ENCODE measurements at places on chromosomes 5 and 9. TPM values are rescaled to one million over a fixed set of nuclear protein-coding genes. Genes with fewer than 3 reads are reported as not detected.

SMIM33 gene
- total RNA-seq, result 0.50 TPM

C5orf22 gene
- 25.2 TPM for total RNA-seq

KIF4B gene
- total RNA-seq, result 0.05 TPM

PCDHGA6 gene
- 0.05 TPM for total RNA-seq

FOXD4 gene
- 0.19 TPM for total RNA-seq

DNA sequence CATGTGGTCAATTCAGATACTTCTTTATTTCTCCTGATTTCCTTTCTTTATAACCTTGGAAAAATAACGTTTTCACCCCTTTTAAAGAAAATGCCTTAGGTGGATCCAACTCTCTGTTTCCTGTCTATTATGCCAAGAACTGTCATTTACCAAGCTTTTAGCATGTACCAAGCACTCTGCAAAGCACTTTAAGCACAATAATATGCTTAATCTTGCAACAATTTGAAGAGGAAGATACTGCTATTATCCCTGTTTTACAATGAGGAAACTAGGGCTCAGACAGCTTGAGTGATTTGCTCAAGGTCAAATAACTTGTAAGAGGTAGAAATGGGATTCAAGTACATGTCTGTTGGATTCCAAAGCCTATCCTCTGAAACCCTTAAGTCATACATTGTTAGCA, 224.8 kb upstream of the IL12B start:
- H3K27me3 ChIP-seq, result peaks cover 7% of the 10 kb centered on the region
- no peaks in the 10 kb centered on the region for H3K4me1 ChIP-seq
- H3K36me3 ChIP-seq, result no peaks in the 10 kb centered on the region
- no peak overlapping the region for H3K4me3 ChIP-seq
- DNase-seq, result no peak

DNA sequence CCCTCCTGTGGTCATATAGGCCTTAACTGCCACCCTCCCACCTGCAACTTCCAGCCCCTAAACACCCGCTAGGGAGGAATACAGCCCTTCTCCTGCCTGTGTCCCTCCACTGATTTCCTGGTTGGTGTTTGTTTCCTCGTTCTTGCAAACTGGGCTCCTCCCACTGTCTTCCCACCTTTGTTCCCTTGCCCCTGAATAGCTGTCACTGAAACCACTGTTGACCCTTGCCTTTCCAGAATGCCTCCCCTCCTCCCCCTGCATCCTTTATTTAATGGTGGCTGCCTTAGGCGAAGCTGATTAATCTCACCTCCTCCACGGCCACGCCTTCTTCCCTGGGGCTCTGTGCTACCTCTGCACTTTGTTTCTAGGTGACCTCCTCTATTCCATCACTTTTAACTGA, 626.7 kb downstream of the BNC2 start:
- H3K36me3 ChIP-seq, result no peaks in the 10 kb centered on the region
- no peak for DNase-seq
- H3K27ac ChIP-seq, result no peak overlapping the region
- H3K27me3 ChIP-seq, result no peaks in the 10 kb centered on the region
- H3K4me3 ChIP-seq, result no peak overlapping the region
- H3K4me1 ChIP-seq, result no peaks in the 10 kb centered on the region

DNA sequence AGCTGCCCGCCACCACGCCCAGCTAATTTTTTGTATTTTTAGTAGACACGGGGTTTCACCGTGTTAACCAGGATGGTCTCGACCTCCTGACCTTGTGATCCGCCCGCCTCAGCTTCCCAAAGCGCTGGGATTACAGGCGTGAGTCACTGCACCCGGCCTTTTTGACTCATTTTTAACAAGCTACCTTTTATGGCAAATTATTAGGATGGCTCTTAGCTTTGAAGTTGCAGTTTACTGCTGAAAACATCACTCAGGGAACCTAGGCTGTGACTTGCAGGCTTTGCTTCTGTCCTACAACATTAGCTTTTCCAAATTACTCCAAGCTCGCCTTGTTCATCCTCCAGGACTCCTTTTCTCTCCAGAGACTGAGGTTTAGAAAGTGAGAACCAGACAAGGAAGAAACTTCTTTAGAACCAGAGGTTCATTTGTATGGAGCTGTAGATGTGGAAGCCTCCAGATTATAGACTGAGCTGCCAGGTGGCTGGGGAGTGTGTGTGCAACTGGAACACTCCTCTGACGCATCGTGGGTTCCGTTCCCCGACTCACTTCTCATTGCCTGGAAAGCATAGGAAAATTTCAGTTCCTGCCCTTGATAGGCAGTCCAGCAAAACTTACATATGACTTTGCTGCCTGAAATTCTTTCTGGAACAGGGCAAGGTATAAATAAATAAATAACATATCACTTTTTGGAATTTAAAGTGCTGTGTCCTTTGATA, 23.8 kb upstream of the SPTAN1 start:
- H3K27ac ChIP-seq, result no peak overlapping the region
- H3K27me3 ChIP-seq, result no peaks in the 10 kb centered on the region
- no peak for DNase-seq
- H3K4me3 ChIP-seq, result no peak overlapping the region
- peaks cover 49% of the 10 kb centered on the region for H3K36me3 ChIP-seq
- no peaks in the 10 kb centered on the region for H3K4me1 ChIP-seq

DNA sequence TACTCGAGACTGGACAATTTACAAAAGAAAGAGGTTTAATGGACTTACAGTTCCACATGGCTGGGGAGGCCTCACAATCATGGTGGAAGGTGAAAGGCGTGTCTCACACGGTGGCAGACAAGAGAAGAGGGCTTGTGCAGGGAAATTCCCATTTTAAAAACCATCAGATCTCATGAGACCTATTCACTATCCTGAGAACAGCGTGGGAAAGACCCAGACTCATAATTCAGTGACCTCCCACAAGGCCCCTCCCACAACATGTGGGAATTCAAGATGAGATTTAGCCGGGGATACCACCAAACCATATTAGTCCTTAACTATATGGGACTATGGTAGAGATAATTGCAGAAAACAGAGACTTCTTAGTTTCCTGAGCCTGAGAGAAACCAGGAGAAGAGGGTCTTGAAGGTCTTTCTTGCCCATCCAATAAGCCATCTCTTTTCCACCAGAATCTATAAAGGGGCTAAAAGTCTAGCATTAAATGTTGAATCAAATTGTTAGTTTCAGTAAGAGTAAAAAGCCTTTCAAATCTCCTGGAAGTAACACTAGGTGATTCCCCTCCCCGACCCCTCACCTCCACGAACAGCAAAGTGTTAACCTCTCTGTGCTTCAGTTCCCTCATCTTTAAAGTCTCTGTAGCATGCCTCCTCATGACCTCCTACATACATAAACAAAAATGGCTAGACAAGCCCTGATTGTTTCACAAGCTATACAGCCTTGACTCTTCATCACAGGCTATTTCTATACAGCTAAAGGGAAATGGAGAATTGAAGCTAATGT, 259.1 kb downstream of the TMEM167A start:
- peaks cover 5% of the 10 kb centered on the region for H3K27me3 ChIP-seq
- H3K4me3 ChIP-seq, result no peak overlapping the region
- H3K36me3 ChIP-seq, result no peaks in the 10 kb centered on the region
- H3K27ac ChIP-seq, result no peak overlapping the region
- H3K4me1 ChIP-seq, result peaks cover 21% of the 10 kb centered on the region
- peak; percentile 20 for DNase-seq

GRCh38 chr5:74059706-74060105, 433.7 kb downstream of the ARHGEF28 start:
- no peak overlapping the region for H3K27ac ChIP-seq
- no peaks in the 10 kb centered on the region for H3K36me3 ChIP-seq
- peaks cover 4% of the 10 kb centered on the region for H3K27me3 ChIP-seq
- DNase-seq, result no peak
- no peaks in the 10 kb centered on the region for H3K4me1 ChIP-seq

GRCh38 chr5:133119233-133119711, 67.5 kb downstream of the HSPA4 start:
- DNase-seq, result no peak
- no peaks in the 10 kb centered on the region for H3K4me1 ChIP-seq
- H3K36me3 ChIP-seq, result no peaks in the 10 kb centered on the region
- H3K27me3 ChIP-seq, result no peaks in the 10 kb centered on the region
- H3K27ac ChIP-seq, result no peak overlapping the region

GRCh38 chr9:69186841-69187611, 12.9 kb downstream of the TJP2 start:
- no peak overlapping the region for H3K4me3 ChIP-seq
- no peaks in the 10 kb centered on the region for H3K36me3 ChIP-seq
- no peak for DNase-seq
- peaks cover 21% of the 10 kb centered on the region for H3K4me1 ChIP-seq
- H3K27me3 ChIP-seq, result no peaks in the 10 kb centered on the region

DNA sequence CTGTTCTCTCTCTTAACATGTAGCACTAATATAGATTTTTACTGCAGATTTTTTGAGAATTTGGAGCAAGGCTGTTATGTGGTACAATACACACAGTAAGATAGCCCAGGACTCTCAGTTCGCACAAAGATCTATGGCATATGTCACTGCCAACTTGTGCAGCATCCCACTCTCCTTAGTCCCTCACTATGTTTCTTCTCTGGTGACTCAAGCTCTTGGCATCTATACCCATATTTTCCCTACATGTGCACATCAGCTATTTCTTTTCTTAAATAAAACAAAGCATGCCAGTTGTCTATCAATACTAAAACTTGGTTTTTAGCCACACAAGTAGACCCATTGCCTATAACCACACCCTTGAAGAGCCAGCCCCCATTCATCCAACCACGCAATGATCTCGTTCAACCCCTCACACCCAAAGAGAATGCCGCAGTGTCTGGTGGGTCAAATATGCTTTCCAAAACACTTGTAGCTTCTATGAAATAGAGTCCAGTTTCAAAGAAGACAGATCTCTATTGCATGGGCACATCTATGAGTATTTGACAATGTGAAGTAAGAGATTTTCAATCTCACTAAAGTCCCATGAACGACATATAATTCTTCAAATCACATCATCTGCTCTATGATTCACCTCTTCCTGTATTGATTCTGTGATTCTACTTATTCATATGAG, 18.2 kb upstream of the IL7R start:
- DNase-seq, result peak; percentile 69
- H3K27me3 ChIP-seq, result no peaks in the 10 kb centered on the region
- peak overlapping the region; percentile 99 for H3K27ac ChIP-seq

- H3K27ac ChIP-seq, result no peak overlapping the region
- no peaks in the 10 kb centered on the region for H3K4me1 ChIP-seq
- H3K4me3 ChIP-seq, result no peak overlapping the region
- DNase-seq, result no peak
Observed at GRCh38 chr9:73655831-73656230, 504.2 kb downstream of the ANXA1 start.

DNA sequence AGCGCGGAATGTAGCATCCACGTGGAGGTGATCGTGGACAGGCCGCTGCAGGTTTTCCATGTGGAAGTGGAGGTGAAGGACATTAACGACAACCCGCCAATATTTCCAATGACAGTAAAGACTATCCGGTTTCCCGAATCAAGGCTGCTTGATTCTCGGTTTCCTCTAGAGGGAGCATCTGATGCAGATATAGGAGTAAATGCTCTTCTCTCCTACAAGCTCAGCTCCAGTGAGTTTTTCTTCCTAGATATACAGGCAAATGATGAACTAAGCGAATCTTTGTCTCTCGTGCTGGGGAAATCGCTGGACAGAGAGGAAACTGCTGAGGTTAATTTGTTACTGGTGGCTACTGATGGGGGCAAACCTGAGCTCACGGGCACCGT, 598 bp downstream of the PCDHA2 start:
- H3K4me1 ChIP-seq, result no peaks in the 10 kb centered on the region
- DNase-seq, result no peak
- no peak overlapping the region for H3K4me3 ChIP-seq
- H3K36me3 ChIP-seq, result peaks cover 20% of the 10 kb centered on the region

DNA sequence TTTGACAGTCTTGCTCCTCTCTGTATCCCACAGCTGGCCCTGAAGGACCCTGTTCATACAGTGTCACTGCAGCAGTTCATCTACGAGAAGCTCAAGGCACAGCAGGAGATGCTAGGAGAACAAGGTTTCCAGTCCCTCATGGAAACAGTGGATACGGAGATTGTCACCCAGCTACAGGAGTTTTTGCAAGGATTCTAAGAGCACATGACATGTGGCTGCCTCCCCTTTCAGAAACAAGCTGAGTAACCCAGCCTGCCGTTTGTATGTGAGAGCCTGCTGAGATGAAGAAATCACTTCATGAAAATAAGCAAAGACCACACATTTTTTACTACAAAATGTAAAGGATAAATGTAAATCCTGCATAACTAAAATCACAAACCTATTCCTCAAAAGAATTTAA, 48.5 kb downstream of the LRRC70 start:
- H3K4me3 ChIP-seq, result no peak overlapping the region
- H3K27ac ChIP-seq, result no peak overlapping the region
- peaks cover 15% of the 10 kb centered on the region for H3K36me3 ChIP-seq
- no peaks in the 10 kb centered on the region for H3K27me3 ChIP-seq

DNA sequence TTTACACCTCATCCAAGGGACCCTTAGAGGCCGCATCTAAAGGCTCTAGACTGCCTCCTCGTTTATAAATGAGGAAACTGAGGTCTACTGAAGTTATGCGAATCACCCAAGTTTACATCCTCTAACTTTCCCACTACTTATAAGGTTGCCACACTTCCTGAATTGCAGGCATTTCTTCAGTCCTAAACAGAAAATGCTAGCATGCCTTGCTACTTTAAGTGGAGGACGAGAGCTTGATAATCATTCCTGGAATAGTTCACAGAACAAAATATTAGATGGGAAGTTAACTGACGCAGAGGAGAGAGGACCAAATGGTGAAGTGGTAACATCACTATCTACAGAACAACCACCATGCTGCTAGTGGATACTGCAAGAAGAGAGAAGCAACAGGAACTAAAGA, 85.8 kb downstream of the GNAQ start:
- H3K36me3 ChIP-seq, result no peaks in the 10 kb centered on the region
- no peak overlapping the region for H3K27ac ChIP-seq
- peaks cover 53% of the 10 kb centered on the region for H3K4me1 ChIP-seq
- H3K4me3 ChIP-seq, result no peak overlapping the region

GRCh38 chr9:112252194-112252593, 77.1 kb upstream of the SUSD1 start:
- peaks cover 34% of the 10 kb centered on the region for H3K36me3 ChIP-seq
- DNase-seq, result peak; percentile 11
- H3K4me1 ChIP-seq, result peaks cover 32% of the 10 kb centered on the region
- H3K27ac ChIP-seq, result no peak overlapping the region
- H3K27me3 ChIP-seq, result no peaks in the 10 kb centered on the region

DNA sequence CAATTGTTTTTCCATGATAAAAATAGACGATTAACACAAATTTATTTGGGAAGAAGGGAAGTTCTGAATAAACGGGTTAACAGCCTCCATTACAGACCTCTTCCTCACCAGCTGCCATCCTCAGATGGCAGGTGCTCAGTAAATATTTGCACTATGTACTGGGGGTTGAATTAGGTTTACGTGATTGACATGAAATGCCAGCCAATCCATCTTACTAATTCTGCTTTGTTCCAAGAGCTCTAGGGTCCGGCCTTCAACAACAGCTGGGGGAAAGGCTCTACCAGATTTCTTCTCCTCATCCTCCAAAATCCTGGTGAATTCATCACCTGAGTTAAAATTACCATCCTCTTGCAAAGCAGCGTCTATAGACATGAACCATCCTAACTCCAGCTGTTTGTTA, 104.6 kb downstream of the MTX3 start:
- DNase-seq, result no peak
- no peak overlapping the region for H3K27ac ChIP-seq
- H3K4me3 ChIP-seq, result no peak overlapping the region
- no peaks in the 10 kb centered on the region for H3K36me3 ChIP-seq

- no peak for DNase-seq
- H3K27me3 ChIP-seq, result no peaks in the 10 kb centered on the region
- no peaks in the 10 kb centered on the region for H3K4me1 ChIP-seq
- H3K27ac ChIP-seq, result no peak overlapping the region
Observed at GRCh38 chr9:134811673-134812342, 68.8 kb upstream of the FCN2 start.
